Pancreas (tissue), 10 donors: ENCODE measurements at places on chromosomes 12 and 14. TPM values are rescaled to one million over a fixed set of nuclear protein-coding genes. Genes with fewer than 3 reads are reported as not detected.

DNA sequence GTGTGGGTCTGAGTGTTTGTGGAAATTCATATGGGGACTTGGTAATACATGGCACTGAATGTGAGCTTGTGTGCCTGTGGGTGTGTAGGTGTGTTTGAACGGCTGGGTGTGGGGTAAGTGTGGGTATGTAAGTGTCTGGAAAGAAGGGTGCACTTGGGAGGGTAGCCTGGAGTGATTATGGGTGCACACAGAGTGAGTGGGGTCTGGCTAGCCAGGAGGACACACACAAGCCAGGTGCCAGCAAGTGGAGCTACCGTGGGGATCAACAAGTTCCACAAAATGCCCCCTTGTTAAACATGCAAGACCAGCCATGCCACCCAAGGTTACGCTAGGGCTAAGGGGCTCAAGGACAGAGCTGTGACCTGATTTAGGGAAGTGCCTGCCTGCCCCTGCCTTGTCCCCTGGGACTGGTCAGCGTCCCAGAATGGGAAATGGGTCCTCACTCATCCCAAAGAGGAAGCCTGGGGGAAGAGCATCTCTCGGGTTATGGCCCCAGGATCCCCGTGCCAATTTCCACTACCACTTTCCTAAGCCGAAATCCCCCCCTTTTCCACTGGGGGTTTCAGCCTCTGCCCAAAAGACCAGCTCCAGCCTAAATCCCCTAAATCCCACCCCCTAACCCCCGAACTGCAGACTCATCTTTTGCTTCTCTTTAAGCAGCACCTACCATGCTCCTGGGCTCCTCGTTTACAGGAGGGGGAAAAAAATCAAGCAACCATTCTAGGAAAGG, 118.6 kb downstream of the DICER1 start:
- DNase-seq: no peak

- no peak for DNase-seq
Observed at GRCh38 chr12:95096852-95097251, 23.4 kb upstream of the NR2C1 start.

The MGAT4C gene
- 0.08 TPM for total RNA-seq

The TTC6 gene
- total RNA-seq: not detected

- no peak for DNase-seq
Observed at GRCh38 chr12:116520801-116521471, 38.2 kb upstream of the MAP1LC3B2 start.

DNA sequence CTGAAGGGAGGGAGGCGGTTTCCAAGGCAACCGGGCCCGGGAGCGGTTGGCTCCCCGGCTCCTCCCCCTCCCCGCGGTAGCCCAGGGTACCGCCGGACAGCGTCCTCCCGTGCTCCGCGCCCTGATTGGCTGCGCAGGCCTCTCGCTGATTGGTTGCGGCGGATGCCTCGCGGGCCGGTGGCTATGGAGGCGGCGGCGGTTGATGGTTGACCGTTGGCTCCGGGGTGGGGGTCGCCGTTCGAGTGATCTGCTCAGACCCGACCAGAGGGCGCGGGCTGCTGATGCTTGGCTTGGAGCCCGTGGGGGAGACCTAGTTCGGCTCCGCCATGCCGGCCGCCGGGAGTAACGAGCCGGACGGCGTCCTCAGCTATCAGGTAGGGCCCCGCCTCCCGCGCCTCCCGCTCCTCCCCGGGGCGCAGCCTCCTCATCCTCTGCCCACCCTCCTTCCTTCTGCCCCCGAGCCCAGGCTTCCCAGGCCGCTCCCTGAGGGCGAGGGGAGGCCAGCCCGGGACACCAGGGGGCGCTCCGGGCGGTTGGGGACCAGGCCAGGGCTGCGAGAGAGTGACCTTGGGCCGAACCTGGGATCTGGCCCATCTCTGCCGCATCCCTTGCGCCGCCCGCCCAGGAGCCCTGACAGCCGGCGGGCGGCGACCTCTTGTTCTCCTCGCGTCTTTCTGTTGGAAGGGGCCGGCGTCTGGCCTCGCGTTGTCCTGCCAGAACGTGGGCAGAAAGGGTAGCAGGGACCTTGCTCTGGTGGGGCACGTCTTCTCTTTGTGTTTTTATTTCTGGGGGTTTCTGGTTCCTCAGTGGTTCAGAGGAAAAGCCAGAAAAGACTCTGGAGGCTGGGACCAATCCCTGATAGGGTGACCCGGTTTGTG, at the start of gene SLC4A8:
SLC4A8 (plus strand) TSS at position 170 of the 878 bp plus-strand sequence; CDS start at position 327, 157 bp downstream.
- peak; percentile 89 for DNase-seq

- DNase-seq: no peak
Observed at GRCh38 chr12:49563951-49564685, 3.8 kb downstream of the MCRS1 start.

DNA sequence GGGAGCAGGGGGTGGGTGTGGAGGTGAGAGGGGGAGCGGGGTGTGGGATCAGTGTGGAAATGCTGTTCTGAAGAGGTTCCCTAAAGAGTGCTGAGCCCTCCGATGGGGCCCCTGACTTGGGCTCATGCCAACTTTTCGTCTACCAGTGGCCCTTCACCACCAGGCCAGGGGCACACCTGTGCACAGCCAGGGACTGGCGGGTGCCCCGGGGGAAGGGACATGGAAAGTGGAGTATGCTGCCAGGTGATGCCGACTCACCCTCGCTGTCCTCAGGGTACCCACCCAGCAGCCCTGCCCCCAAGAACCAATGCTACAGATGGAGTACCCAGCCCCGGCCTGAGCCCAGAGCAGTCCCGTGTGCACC, 26.2 kb downstream of the AMN start:
- no peak for DNase-seq

DNA sequence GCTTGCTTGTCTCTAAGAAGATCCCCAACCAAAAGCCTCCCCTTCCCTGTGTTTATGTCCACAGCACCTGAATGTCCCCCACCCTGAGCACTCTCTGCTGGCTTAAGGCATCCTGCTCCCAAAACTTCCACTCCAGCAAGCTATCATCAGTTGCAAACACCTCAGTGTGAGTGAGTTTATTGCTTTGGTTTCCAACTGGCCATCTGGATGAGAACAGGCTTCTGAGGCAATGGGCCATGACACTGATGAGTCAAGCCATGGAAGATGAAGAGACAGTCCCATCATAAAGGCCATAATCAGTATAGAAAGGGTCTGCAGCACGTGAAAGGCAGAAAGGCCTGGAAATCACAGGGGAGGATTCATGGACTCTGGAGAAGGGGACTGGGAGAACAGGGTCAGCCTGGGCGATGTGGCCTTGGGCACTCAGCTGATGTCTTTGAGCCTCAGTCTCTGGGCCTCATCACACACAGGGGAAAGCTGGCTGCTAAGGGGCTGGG, 12.8 kb downstream of the CMKLR1 start:
- no peak for DNase-seq

DNA sequence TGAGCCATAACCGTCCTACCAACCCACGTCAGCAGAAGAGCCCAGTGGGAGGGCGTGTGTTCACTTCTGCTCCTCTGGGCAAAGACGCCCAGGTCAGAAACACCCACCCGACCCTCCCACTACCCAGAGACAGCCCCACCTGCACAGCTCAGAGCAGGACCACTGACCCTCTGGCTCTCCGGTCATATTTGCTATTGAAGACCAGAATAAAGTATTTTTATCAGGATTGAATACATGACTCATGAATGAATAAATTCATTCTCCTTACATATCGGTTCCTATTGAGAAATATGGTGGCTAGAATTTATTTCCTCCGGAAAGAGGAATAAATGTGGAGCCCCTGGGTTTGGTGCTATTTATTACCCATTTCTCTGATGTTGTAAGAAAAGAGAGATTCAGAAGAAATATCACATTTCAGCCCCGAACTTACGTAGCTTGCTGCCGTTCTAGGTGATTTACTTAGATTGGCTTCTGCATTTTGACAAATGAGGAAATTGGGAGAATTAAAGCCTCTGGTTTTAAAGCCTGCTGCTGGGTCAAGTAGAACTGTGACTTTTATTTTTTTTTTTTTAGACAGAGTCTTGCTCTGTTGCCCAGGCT, 36.4 kb upstream of the P2RX7 start:
- no peak for DNase-seq

The TAS2R13 gene
- total RNA-seq: 0.75 TPM

GRCh38 chr12:47226199-47226598, 146.4 kb upstream of the AMIGO2 start:
- DNase-seq: no peak

The SERPINA1 gene
- 145 TPM for total RNA-seq

The EFS gene
- total RNA-seq: 0.89 TPM

GRCh38 chr12:66176105-66176900, 6.5 kb upstream of the TMBIM4 start:
- DNase-seq: no peak

DNA sequence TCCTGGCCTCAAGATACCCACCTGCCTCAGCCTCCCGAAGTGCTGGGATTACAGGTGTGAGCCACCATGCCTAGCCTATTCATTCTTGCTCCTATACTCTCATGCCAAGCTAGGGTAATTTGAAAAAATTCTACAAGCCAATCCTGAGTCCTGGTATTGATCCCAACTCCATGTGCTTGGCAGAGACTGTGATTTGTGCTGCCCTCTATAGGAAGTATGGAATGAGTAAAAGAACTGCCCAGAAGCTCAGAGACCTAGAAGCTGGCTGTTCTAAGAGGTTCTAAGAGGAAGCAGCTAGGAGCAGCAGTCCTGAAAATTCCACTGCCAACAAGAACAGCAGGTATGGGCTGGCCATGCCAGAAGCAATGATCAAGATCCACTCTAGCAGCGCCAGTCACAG, 402.5 kb downstream of the PCNX1 start:
- no peak for DNase-seq

DNA sequence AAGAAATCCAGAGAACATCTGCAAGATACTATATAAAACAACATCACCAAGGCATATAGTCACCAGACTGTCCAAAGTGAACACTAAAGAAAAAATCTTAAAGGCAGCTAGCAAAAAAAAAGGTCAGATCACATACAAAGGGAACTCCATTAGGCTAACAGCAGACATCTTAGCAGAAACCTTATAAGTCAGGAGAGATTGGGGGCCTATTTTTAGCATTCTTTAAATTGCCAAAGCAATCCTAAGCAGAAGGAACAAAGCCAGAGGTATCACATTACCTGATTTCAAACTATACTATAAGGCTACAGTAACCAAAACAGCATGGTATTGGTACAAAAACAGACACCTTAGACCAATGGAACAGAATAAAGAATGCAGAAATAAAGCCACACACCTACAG, 92.5 kb downstream of the IPO8 start:
- DNase-seq: no peak

DNA sequence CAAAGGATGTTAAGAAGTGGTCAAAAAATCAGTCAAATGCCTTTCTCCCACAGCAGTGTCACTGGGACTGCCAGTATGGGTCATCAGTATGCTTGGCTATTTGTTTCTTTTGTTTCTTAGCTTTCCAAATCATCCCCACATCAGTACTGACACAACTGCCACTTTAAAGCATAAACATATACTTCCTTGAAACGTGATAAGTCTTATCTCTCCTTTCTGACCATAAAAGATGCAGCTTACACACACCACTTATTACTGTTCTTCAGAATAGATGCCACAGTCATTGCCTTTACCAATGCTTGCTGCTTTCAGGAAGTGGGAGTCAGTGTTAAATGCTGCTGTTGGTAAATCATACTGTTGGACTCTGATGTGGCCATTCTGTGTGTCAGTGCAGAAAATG, 18.6 kb upstream of the GARIN2 start:
- no peak for DNase-seq

DNA sequence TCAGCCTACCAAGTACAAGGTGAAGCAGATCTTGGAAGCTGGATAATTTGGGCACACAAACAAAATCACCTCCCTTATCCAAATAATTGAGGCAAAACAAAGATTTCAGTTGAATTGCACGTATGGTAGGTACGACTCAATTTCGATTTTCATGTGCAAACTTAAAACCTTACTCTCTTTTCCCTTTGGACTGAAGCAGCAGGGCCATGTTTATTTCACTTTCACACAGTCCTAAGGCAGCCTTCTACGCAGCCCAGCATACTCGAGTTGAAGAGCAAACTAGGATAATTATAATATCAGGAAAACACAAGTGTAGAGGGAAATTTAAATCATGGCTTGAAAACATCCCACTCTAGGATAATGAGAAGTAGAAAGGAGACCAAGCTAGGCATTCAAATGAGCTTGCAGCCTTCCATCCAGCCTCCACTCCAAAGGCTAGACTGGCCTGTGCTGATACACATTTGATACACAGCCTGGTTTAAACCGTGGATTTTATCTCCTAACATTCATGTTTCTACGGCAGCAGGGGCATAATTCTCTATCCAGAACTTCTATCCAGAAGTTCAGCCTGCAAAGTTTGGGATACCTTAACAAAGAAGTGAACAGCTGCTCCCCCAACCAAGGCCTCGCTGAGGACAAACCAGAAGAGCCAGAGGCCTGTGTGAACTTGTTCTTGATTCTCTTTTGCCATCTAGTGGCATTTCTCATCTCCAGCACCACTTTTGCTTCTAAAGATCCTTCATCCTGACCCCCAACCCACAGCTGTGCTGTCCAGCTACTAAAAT, 2.4 kb upstream of the RNASE7 start:
- peak; percentile 64 for DNase-seq
